T47D (cell line): ENCODE measurements at places on chromosomes 2 and 18.

DNA sequence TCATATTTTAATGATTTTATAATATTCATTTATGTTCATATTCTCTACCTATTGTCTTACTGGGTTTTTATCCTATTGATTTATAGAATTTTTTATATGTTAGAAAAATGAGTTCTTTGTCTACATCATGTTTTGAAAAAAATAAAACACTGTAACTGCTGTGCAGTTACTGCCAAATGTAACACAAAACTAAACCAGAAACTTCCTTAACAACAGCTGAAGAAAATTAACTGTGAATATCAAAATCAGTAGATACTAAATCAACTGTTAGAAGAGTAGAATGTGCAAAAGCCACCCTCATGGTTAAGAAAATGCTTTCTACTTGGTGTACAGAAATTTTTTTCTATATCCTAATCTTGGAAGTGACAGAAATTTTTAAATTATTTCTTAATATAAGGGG, 69.5 kb downstream of the PTRHD1 start:
- DNase-seq: no peak

DNA sequence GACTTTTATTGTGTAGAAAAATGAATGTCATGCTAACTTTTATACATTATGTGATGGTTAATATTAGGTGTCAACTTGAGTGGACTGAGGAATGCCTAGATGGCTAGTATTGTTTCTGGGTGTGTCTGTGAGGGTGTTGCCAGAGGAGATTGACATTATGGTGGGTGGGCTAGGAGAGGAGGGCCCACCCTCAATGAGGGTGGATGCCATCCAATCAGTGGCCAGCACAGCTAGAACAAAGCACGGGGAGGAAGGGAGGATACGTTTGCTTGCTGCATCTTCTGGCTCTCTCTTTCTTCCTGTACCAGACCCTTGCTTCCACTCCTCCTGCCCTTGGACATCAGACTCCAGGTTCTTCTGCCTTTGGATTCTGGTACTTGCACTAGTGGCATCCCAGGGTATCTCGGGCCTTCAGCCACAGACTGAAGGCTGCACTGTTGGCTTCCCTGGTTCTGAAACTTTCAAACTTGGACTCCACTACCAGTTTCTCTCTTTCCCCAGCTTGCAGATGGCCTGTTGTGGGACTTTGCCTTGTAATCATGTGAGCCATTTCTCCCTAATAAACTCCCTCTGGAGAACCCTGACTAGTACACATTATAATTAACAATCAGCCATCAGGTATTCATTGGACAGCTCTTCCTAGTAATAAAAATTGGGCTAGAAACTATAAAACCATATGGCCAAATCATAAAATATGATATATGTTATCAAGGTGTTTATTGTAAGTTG, 31.7 kb upstream of the ZCCHC2 start:
- no peak for DNase-seq

- DNase-seq: no peak
Measured at GRCh38 chr2:3283206-3283605, 94.4 kb downstream of the EIPR1 start.

GRCh38 chr18:54702686-54703085, 111.6 kb downstream of the DYNAP start:
- DNase-seq: no peak

DNA sequence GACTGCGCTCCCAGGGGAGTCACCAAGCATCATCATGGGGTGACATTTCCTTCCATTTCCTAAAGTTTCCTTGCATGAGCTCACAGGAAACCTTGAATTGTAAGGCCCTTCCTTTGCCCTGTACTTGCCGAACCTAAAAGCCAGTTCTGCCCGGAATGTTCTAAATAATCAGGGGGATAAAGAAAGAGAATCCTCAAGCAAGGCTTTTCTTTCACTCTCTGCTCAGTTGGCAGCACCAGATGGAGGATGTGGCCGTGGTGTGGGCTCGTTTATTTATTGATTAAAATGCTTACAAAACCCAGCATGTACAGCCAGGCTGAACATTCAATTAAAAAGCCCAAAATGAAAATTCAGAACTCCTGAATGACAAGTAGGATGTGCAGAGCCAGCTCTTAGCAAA, 170.5 kb downstream of the SH3RF3 start:
- no peak for DNase-seq

DNA sequence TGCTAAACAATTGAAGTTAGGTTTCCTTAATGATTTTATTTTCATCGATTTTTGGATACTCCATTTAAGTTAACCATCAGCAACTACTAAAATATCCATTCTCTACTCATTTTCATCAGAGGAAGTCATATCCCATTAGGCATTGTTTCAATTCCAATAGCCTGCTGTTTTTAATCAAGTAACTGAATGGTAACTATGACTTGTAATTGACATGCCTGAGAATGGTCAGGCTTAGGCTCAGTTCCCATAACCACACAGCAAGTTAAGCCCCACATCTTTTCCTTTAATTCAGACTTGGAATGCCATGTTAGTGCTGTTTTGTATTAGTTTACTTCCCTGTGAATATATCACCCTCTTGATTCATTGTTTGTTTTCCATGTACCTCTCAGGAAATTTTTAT, 398.8 kb downstream of the ARHGAP15 start:
- no peak for DNase-seq

GRCh38 chr2:88698027-88698413, 6.5 kb downstream of the RPIA start:
- no peak for DNase-seq

DNA sequence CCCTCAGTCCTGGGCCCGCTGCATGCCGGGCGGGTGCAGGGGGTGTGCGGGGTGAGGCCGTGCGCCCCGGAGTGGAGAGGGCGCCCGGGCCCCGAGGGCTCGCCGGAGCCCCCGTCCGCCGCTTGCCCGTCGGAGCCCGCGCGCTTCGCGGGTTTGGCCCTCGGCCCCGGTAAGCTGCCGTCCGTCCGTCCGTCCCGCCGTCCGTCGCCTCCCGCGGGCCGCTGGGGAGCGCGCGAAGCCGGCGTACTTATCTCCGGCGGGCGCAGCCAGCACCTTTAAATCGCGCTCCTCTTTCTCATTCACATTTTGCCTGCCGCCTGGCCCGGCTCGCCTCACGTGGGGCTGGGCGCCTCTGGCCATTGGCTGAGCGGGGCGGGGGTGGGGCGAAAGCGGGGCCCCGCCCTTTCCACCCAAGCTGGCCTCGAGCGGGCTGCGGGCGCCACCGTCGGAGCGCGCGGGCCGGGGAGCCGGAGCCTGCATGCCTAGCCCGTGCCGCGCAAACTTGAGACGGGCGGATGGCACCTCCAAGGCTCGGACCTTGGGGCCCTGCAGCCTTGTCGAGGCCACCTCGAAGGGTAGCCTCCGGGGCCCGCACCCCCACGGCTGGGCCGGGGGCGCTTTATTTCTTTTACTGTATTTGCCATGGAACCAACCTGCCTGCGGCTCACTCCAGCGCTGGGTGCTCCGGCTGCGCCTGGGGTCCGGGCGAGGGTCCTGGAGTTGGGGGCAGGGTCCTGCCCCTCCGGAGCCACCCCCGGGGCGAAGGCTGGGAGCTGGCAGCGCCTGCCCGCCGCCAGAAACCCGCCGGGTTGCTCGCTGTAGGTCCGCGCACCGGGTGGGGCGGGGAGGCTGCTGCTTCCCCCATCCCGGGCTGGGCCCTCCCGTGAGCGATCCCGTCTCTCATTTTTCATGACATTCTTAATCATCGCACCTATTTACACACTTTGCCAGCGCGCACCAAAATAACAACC, at the start of gene GBX2:
TSS of gene GBX2 (minus strand) at position 277 of the 971 bp plus-strand sequence. CDS start 415 bp downstream, outside the sequence.
- no peak for DNase-seq

- no peak for DNase-seq
Measured at GRCh38 chr2:9237831-9238230, 31.2 kb downstream of the ASAP2 start.

DNA sequence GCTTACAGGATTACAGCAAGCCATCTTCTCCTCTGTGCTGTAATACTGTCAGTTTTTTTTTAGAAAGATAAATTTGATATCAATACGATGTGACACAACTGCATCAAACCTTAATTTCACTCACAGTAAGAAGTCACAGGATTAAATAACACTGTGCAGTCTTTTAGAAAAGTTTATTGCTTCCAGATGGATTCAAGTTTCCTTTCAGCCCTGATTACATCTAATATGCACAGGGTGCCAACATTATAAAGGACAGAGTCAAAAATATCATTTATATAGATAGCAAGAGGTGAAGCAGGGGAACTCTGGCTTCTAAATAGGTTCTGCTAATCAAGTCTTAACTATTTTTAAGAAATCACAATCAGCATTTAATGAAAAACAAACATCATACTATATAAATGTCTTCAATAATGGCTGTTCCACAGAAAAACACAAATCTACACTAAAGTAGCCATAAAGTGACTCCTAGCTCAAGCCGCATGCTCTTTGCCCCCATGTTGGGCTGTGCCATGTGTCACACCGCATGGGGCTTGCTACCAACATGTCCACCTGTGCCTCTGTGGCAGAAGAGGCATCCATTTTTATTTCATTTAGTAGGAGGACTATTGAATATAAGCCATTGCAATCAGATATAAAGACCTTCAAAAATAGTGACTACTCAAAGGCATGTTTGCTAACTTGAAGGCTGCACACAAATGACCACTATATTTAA, 35.0 kb downstream of the CERKL start:
- no peak for DNase-seq

- no peak for DNase-seq
Measured at GRCh38 chr2:98505311-98505808, 60.7 kb downstream of the INPP4A start.

- DNase-seq: no peak
Measured at GRCh38 chr2:127072396-127072795, 34.6 kb downstream of the BIN1 start.

DNA sequence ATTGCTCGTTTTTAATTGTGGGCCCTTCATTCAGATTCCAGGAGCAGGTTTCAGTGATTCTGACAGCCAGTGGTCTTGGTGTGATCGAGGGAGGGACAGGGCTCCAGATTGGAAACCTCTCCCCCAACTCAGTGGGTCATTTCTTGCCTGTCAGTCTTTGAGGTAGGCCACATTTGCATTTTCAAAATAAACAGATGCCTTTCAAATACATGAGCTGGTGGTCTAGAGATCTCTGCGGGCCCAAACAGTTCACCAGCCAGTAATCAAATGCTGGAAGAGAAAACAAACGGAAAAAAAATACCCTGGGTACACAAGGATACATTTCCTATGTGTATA, 210.4 kb upstream of the SP5 start:
- DNase-seq: no peak

DNA sequence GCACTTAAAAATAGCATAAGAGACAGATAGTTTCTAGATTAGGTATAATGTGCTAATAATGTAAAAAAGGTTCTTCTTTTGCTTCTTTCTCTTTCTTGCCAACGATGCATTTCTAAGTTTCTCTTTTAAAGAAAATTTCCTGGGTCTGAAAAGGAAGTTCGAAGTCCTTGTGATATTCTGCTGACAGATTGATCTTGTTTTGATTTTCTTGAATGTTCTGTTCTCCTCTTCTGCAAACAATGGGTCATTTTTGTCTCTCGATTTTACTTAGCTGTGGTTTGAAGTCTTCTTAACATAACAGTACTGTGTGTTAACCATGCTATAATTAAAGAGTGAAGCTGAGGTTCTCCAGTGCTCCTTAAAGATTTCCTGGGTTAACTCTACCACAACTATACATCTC, 61.1 kb upstream of the ACYP2 start:
- no peak for DNase-seq

DNA sequence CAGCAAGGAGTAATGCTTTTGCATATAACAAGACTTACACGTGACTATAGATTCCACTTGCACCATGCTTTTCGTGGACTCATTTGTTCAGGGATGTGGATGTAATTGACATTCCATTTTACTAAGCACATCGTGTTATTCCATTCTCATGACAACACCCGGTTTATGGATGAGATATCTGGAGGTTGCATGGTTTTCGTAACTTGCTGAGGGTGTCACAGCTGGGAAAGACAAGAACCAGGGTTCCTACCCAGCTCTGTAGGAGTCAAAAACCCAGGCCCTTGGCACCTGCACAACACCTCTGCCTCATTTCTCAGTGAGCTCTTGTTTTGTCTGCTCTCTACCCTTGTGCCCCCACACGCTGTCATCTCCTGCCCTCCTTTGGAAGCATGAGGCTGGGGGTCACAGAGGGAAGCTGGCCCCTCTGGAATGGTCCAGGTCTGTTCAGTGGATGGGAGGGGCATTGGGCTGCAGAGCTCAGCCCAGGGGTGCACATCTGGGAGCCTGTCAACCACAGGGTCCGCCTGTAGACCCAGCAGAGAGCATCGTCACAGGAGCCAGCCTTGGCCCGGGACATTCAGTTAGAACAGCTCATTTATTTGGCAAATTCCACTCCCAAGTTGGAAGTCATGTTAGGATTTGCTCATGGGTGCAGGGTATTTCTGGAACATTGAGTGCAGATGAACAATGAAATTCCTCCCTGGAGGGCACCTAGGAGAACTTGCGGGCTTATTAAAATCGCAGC, 120.1 kb upstream of the TWIST2 start:
- no peak for DNase-seq

- DNase-seq: no peak
Measured at GRCh38 chr18:77807650-77808049, 558.0 kb downstream of the GALR1 start.

- no peak for DNase-seq
Measured at GRCh38 chr2:74028741-74029140, 44.0 kb downstream of the TET3 start.

GRCh38 chr2:99469394-99469793, 20.4 kb downstream of the REV1 start:
- DNase-seq: no peak

- DNase-seq: no peak
Measured at GRCh38 chr2:152543717-152544116, 173.5 kb downstream of the PRPF40A start.

DNA sequence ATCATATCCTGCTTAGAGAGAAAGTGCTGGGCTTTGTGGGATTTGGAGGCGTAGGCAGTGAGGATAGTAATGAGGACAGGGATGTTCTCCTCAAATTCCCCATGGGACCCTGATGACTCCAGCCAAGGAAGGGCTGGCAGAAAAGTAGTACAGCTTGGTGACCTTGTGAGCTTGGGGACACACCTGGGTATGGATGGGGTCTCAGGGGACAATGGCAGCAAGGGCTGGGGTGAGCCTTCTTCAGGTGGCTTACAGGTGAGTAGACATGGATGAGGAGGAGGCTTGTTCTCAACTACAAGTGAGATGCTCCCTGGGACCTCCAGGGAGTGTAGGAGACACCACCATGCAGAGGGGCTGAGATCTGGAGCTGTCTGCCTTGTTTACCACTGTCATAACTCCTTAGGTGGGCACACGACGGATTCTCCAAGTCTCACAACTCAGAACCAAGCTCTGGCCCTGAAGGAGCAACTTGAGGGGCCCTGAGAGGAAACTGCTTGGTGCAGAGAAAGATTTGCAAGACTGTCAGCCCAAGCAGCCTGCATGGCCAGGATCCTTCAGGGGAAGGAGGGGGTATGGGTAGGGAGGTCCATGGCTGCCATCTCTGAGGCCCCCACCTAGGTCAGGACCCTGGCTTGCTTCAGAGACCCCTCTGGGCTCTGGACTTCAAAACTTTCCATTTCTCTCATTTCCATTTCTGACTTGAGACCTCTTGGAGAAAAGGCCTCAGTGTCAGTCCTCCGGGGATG, 262.8 kb downstream of the DYSF start:
- DNase-seq: no peak

GRCh38 chr18:55494441-55494840, 93.6 kb downstream of the TCF4 start:
- no peak for DNase-seq

GRCh38 chr2:210964141-210964764, 407.9 kb downstream of the CPS1 start:
- DNase-seq: no peak

GRCh38 chr2:208358758-208359631, 47.6 kb upstream of the PTH2R start:
- no peak for DNase-seq

- DNase-seq: no peak
Measured at GRCh38 chr18:59779979-59780378, 82.8 kb upstream of the CCBE1 start.

- DNase-seq: no peak
Measured at GRCh38 chr2:55519938-55520885, 694 bp downstream of the CFAP36 start.
